ENCODE measurements at places on chromosomes 1 and 21.

GRCh38 chr1:50959303-50959912 lies 659 bp downstream of the FAF1 start:
- no peak for DNase-seq

- no peak for DNase-seq
These were observed 16.9 kb downstream of the IKBKE start for GRCh38 chr1:206486995-206487788.

GRCh38 chr1:3261969-3262579 lies 192.4 kb upstream of the ARHGEF16 start:
- DNase-seq = no peak

DNA sequence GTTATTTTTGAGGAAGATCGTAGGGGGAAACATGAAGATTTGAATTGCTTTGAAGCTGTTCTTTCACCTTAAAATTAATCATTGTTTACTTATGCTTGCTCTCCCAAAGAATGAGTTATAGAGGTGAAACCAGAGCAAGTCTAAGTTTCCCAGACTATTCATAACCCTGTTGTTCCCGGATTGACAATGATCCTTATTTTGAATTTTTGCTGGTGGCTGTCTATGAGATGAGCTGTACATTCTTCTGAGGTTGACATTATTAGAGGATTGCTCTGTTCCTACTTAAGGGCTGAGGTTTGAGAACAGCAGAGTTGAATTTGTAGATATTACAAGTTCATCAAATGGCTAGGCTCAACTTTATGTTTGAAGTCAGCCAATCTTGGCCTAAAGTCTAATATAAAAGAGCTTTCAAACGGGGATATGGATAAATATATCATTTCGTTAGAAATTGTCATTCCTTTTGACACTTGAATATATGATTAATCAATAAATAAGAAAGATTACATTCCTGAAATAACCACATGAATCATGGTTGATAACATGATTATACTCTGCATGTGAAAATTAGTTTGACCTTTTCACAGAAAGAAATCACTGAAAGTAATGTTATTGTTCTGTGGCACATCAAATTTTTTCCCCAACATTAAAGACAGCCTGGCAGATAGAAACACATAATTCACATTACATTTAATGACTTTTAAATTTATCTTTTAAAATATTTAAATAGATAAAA lies 19.1 kb upstream of the PDE4B start:
- no peak for DNase-seq

DNA sequence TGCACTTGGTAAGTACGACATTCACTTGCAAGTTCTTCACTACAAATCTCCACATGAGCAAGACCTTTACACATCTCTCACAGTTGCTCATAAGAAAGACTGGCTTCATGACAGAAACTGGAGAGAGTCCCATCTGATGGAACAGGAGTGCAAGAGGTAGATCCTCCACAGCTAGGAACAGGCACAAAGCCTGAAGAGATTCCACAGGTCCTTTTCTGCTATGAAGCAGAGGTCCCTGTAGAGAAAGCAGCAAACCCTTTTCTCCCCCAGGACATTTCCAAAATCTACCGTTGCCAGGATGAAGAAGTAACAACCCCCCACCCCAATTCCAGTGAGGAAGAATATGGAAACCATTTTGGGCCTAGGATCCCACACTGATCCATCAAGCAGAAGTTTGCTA lies 47.3 kb downstream of the EIF4G3 start:
- DNase-seq = no peak

- DNase-seq = no peak
These were observed 169.7 kb downstream of the ADGRL2 start for GRCh38 chr1:81970416-81970815.

- peak; percentile 29 for DNase-seq
These were observed 685 bp downstream of the CRTC2 start for GRCh38 chr1:153957744-153958110.

GRCh38 chr1:33316601-33317000 lies 4.3 kb downstream of the A3GALT2 start:
- DNase-seq = no peak

Measured in CD8-positive, alpha-beta memory T cell (primary cell).